ENCODE measurements at places on chromosomes 7 and 10.

DNA sequence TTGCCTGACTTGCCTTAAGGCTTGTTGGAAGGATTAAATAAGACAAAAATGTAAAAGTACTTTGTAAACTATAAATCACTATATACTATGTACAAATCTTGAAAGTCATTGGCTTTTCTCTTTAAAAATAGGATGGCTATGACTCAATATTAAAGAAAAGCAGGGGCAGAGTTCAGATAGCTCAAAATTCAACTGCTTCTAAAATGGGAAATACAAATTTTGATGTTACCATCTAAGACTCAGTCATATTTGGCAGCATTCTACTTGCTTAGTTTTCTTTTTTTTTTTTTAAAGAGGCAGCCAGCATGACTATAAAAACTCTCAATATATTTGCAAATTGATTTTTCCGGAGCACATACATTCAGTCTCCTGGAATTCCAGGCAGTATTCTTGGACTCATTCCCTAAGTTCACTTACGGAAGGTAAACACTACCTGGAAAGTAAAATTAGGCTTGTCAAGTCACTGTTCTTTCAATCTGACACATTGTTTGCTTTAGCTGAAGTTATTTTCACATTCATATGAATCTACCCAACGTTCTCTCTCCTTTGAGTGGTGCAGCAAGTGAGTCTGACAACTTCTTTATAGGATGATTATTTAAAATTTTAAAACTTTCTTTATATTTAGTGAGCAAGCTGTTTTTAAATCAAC lies 133.8 kb upstream of the CCDC6 start:
- no peak for DNase-seq

- DNase-seq = no peak
Observed at GRCh38 chr10:71845410-71846405, 5.3 kb downstream of the PSAP start.

DNA sequence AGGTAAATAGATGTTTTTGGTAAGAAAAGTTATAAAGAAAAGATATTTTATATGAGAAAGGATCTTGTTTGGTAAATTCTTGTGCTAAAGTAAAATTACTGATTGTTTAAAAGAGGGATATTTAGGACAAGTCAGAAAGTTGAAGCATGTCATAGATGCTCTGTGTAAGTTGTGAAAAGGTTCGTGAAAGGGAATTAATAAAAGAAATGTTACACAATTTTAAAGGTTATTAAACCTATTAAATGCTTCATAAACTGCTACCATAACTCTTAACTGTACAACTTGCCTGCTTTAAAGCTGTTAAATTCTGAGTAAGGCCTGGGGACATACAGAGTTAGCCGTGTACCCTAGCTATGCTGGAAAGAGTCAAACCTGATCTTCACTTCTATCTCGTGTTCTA lies 634.1 kb downstream of the ACTR3B start:
- DNase-seq = no peak

DNA sequence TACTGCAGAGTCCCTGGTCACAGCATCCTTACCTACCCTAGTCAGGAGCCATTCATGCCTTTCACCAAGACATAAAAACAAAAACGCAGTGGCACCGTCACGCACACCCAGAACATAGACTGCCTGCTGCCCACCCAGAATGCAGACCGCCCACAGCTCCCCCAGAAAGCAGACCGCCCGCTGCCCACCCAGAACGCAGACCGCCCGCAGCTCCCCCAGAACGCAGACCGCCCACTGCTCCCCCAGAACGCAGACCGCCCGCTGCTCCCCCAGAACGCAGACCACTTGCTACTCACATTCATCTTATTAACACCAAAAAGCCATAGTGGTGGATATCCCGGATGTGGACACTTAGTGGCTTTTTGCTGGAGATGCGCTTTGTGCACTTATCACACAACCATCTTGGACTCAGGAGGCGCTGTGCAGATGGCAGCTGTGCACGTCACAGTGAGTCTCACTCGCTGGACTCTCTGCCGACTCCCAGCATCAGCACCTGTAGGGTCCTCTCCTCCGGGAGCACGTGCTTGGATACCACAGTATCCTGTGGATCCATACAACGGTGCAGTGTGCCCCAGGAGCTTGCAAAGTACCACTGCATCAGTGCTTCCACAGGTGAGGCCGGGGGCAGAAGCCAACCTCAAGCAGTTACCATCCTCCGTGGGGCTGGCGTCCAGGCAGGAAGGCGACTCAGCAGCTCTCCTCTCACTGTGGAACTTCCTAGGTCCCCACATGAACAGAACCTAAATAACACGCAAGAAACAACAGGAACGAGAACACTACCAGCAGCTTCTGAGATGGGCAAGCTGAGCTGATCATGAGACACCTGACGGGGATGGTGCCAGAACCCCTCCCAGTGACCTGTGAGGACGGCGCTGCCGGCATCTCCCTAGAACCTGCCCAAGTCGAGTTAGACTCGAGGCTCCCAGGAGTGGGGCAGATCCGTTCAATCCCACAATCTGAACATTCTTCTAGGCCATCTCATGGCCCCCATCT lies 161.0 kb downstream of the DIP2C start:
- no peak for DNase-seq

- no peak for DNase-seq
Observed at GRCh38 chr10:103896225-103896624, 21.8 kb downstream of the STN1 start.

DNA sequence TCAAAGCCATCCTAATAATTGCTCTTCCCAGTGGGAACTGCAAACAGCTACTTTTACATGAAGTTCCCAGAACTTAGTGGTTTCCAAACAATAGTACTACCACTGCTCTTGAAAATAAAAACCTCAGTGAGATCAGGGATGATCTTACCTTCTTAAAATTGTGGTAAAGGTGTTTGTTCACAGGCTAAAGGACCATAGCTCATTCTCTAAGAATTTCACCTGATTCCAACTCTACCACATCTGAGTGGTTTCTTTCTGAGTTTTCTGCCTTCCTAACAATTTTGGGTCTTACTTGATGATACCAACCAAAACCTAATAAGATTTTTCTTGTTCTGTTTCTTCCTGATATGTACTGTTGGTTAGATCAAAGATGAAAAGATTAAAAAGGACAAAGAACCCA lies 45.6 kb upstream of the AGBL3 start:
- no peak for DNase-seq

Measured in stimulated activated CD8-positive, alpha-beta memory T cell treated with anti-CD3 and anti-CD28 coated beads, Interleukin-2, amount 100 ng/mL, for 1 hour (primary cell).